ENCODE measurements at places on chromosomes 2 and 18. TPM values are rescaled to one million over a fixed set of nuclear protein-coding genes. Genes with fewer than 3 reads are reported as not detected.

DNA sequence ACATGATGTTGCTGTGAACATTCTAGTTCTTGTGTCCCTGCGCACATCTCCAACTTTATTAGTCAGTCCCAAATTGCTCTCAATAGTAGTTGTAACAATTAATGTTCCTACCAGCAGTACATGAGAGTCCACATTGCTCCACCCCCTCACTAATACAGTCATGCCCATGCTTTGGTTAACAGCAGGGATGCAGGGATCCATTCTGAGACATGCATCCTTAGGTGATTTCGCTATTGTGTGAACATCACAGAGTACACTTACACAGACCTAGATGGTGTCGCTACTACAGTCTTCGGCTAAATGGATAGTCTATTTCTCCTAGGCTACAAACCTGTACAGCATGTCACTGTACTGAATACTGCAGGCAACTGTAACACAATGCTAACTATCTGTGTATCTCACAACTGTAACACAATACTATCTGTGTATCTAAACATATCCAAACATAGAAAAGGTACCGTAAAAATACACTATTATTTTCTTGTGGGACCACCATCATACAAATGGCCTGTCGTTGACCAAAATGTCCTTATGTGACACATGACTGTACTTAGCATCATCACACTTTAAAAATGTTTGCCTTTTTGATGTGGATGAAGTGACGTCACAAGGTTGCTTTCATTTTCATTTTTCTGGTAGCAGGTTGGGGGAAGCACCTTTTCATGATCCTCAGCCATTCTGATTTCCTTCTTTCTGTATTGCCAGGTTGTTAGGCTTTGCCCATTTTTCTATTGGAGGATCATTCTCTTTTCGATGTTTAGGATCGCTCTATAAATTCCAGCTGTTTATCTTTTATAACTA is 82.9 kb upstream of the RNF152 start:
- no peak for DNase-seq
- no peaks in the 10 kb centered on the region for H3K36me3 ChIP-seq
- H3K27me3 ChIP-seq, result no peaks in the 10 kb centered on the region
- H3K4me1 ChIP-seq, result 0 out of 2 replicates have a peak, but pooled peaks cover 3% of the 10 kb centered on the region
- H3K27ac ChIP-seq, result no peak overlapping the region

- no peaks in the 10 kb centered on the region for H3K36me3 ChIP-seq
- H3K27ac ChIP-seq, result peak overlapping the region; percentile 38
- H3K4me1 ChIP-seq, result peaks cover 11% of the 10 kb centered on the region
- H3K4me3 ChIP-seq, result peak overlapping the region; percentile 7
Measured at GRCh38 chr2:101223814-101224231, 28.9 kb upstream of the CNOT11 start.

Gene C2orf92
- total RNA-seq, result 3.4 TPM

DNA sequence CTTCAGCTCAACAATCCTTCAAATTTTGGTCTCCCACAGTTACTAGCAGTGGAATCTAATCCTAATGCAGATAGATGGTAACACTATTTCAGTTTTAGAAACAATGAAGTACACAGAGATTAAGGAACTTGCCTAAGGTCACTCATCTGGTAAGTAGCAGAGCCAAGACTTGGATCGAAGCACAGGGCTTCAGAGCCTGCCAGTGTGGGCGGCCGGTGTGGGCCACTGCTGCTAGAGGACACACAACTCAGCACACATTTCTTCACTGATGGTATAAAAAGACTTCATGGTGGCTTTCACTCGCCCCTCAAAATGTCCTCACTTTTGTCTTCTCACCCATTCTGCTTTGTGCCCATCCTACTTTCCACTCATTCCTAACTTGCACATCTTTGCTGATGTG is 11.1 kb downstream of the C2orf74 start:
- DNase-seq, result no peak
- H3K27ac ChIP-seq, result no peak overlapping the region
- no peaks in the 10 kb centered on the region for H3K27me3 ChIP-seq
- H3K4me1 ChIP-seq, result no peaks in the 10 kb centered on the region
- no peak overlapping the region for H3K4me3 ChIP-seq
- H3K36me3 ChIP-seq, result no peaks in the 10 kb centered on the region

Gene KIF5C
- total RNA-seq, result 0.37 TPM

Gene RAMP1
- total RNA-seq, result not detected
